ENCODE measurements at places on chromosomes 5 and 9. TPM values are rescaled to one million over a fixed set of nuclear protein-coding genes. Genes with fewer than 3 reads are reported as not detected.
A peak's percentile ranks its signal among the peaks of the same experiment; 100 is the strongest.

ERMP1 gene
- 27.4 TPM for polyA plus RNA-seq

TLX3 gene
- polyA plus RNA-seq: not detected

- no peak for DNase-seq
These were observed 278.8 kb downstream of the ENC1 start for GRCh38 chr5:74361406-74362358.

- DNase-seq: no peak
These were observed 142.6 kb downstream of the FAM114A2 start for GRCh38 chr5:153896117-153896516.

GRCh38 chr9:19020886-19021455, 12.0 kb downstream of the SAXO1 start:
- DNase-seq: no peak

DNA sequence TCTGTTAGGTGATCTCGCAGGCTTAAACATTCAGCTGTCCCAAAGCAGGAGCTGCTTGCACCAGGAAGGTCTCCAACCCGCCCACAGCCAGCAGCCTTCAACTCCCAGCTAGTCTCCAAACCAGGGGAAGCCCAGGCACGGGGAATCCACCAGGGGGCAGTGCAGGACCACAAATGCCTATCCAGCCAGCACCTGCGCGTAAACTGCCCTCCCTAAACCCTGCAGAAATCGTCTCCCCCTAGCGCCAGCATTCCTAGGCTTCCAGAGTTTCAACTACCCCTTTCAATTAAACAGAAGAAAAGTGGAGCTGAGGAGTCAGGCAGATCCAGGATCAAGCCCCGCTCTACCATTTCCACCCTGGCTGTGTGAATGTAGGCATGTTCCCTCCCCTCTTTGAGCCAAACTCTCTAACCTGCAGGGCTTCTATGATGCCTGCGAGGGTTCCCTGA, 72.0 kb downstream of the HRH2 start:
- peak; percentile 96 for DNase-seq

- DNase-seq: no peak
These were observed 783.8 kb upstream of the WWC1 start for GRCh38 chr5:167507463-167508233.

GRCh38 chr9:35690614-35691333, 1.0 kb upstream of the TPM2 start:
- peak; percentile 71 for DNase-seq

- DNase-seq: no peak
These were observed 57.3 kb downstream of the ZFR start for GRCh38 chr5:32387211-32387610.

- DNase-seq: peak; percentile 49
These were observed 150.1 kb downstream of the KDM4C start for GRCh38 chr9:6907772-6908381.

DNA sequence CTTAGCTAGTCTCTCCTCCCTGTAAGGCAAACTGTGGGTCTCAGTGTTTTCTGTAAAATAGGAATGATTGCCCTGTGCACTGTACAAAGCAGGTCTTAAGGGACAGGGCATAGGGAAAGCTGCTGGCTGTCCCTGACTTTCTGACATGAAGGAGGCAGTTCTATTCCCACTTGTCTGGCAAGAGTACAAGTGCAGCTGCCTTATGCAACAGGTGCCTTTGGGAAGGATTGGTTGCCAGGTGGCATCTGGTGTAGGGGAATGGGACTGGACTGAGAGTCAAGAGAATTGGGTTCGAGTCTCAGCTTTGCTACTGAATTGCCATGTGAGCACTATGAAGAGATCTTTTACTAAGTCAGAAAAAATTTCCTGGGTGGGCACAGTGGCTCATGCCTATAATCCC, 10.0 kb downstream of the BSPRY start:
- DNase-seq: no peak

All from A549 (cell line).